Stimulated activated CD8-positive, alpha-beta memory T cell treated with anti-CD3 and anti-CD28 coated beads, Interleukin-4, amount 100 ng/mL, for 1 hour (primary cell): ENCODE measurements at places on chromosomes 16 and 17.

GRCh38 chr17:63682441-63682840, 17.5 kb downstream of the LIMD2 start:
- DNase-seq = no peak

DNA sequence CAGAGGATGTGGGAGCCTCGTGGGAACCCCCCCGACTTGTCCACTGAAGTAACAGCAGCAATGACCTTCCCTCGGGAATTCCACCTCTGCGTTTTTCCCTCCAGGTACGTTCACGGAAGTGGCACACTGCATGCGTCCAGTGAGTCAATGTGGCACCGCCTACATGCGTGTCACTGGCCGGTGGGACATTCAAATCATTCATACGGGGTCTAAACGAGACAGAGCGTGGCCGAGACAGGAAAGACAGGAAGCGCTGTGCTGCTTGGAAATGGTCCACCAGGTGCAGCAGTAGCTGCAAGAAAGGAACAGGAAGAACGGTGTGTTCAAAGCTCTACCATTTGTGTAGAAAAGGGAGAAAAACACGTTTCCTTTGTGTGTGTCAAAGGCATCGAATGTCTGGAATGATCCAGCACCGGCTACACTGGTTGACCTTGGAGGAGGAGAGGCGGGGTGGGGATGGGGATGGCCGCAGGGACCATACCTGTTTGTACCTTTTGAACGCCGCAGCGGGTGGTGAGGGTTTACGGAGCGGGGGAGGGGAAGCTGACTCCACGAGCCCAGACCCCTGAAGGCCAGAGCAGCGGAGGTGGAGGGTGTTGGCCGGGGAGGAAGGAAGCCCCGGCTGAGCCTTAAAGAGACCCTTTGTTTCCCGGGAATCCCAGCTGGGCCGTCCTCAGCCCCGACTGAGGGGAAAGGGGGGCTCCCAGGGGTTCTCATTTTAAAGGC, 1.7 kb upstream of the PGAP6 start:
- DNase-seq = no peak

DNA sequence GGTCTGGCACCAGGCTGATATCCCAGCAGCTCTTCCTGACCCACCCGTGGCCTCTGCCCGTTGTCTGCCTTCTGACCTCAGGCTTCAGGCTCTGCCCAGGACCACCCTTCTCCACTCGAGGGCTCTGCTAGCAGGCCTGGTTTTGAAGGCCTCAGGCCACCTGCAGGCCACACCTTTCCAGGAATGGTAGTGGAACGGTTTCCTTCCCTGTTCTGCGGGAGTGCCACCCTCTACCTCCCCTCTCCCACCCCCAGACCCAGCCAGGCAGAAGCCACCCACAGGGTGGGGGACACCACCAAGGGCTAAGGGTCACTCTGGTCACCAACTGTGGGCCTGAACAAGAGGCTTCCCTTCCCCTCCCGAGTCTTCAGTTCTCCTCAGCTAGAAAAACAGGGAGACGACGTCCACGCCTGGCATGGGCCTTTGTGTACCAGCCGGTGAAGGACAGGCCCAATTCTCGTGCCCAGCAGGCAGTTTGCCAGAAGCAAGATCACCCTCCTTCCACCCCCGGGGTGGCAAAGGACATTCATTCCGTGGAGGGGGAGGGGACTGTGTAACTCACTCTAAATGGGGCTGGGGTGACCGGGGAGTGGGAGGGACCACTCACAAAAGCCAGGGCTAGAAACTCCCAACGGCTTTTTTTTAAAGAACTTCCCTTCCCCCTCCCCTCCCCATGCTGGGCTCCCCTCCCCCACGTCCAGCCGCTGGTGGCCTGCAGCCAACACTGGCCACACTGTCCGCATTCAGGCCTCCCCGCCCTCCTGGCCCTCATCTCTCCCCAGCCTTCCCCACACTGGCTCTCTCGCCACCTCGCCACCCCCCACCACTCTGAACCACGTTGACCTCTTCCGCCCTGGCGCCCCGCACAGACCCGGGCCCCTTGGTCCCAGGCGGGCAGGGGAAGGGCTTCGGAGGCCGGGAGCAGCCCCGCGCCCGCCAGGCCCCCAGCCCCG, 7.7 kb downstream of the CBX4 start:
- no peak for DNase-seq

DNA sequence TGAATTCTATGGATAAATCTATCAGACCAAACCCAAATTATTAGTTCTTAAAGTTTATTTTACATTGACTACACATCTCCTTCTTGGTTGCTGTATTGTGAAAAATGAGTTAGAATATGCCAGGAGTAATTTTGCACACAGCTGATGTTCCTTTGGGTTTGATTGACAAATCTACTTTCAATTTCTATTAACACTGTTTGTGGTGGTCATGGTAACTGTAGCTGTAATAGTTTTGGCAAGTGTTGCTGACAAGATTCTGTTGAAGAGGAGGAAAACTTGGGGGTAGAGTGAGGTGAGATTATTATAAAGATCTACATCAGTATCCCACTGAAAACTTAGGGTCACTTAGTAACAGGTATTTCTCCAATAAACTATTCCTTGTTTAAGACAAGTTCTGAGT, 30.3 kb downstream of the MRTFB start:
- no peak for DNase-seq
